ENCODE measurements at places on chromosomes 5 and 9. TPM values are rescaled to one million over a fixed set of nuclear protein-coding genes. Genes with fewer than 3 reads are reported as not detected.

PCDHGA3 gene
- 1.5 TPM for total RNA-seq

DNA sequence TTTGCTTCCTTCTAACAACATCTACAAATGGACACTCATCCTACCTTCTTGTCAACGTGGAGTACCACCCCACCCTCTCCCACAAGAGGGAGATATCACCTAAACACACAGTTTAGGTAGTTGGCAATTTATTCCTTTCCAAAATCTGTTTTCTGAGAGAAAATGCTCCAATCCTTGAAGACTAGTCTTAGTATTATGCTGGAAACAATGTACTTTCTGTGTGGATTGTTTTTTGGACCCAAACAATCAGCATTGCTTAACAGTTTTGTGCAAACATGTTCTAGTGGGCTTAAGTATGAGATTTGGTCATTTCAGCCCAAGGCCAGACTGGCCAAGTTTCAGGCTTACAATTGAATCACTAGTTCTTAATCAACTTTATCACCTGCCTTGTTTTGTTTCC, 359.1 kb downstream of the ARHGEF28 start:
- DNase-seq: peak; percentile 45

PCDHA10 gene
- 0.26 TPM for total RNA-seq

PDE6A gene
- total RNA-seq: under 0.01 TPM

DNA sequence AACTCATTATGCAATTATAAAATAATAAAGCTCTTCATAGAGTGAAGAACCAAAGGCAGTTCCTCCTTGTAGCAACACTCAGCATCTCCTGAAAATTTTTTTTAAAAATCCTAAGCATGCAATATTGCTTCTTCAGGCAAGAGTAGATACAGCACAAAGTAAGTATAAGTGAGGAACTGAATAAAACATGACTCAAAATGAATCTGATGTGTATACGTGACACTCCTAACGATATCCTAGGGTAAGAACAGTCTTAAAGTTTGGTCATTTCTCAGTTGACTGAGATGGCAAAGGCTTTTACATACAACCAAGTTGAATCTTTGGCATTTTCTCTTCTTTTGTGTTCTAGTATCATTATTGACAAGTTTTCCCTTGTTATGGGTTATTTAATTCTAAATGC, 41.1 kb upstream of the AOPEP start:
- DNase-seq: no peak

WHRN gene
- 0.51 TPM for total RNA-seq

DNA sequence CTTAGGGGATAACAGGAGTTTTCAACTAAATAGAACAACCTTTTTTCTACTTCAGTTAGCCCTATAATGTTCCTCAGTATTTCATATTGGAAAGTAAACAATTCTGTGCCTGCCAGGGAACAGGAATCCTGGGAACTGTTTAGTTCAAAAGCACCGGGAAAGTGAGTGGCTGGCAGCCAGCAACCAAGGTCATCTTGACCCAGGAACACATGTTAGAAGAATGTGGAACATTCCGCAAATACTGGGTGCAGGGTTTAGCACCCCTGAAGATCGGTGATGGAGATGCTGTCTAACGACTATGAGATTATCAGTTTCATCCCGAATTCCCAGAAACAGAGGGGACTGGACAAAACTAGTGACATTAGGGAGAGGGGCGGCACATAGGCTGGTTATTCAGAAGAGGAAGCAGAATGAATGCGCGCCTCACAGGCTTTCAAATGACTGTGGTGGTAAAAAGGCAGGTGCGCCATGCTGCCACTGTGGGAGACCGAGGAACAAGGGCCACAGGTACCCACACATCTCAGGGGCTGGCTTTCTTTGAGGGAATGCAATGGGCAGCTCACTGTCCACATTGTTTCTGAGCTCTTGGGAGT, 51.2 kb downstream of the IPPK start:
- no peak for DNase-seq

Measured in fibroblast of lung (primary cell).